ENCODE measurements at places on chromosomes 7 and 10.

DNA sequence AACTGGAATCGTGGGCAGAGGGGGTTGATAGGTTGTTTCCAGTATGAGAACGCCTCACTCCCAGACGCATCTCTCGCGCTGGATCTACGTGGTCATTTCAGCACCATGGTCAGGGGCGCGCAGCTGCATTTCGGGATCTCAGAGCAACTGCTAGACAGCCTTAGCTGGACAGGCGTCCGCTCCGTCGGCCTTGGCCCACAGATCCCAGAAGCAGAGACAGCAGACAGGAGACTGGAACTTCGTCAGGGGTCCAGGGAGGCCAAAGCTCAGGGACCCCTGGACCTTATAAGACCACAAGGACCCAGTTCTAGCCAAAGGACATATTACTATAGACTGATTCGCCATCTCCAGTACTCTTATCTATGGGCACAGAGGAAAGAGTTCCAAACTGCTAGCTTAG lies 5.3 kb downstream of the NEUROG3 start:
- DNase-seq: peak; percentile 58

GRCh38 chr7:48083114-48083830 lies 5.8 kb upstream of the UPP1 start:
- DNase-seq: no peak

DNA sequence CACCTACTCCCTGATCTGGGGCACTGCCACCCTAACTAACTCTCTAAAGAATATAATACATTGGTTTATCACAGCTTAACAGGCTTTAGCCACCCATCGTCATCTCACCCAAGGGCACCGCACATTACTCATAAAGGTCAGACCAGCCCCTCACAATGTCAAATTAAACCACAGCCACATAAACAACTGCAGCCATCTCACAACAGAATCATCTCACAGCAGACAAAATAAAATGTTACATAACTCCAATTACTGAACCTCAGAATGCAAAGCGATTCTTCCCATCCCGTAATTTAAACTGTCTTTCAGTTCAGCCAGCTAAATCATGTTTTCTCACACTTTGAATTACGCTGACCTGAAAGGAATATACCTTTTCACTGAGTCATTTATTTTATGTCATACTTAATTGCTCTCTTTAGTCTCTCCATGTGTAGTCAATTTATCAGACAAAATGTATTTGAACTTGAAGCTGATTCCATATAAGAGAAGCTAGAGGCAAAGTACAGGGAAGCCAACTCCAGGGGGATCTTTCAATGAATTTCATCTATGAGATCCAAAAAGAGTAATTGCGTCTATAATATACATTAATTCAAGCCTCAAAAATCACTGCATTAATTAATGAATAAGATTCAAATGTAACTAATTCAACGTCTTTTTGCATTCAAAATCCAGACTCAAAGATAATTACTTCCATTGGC lies 96.9 kb upstream of the NEBL start:
- DNase-seq: no peak

DNA sequence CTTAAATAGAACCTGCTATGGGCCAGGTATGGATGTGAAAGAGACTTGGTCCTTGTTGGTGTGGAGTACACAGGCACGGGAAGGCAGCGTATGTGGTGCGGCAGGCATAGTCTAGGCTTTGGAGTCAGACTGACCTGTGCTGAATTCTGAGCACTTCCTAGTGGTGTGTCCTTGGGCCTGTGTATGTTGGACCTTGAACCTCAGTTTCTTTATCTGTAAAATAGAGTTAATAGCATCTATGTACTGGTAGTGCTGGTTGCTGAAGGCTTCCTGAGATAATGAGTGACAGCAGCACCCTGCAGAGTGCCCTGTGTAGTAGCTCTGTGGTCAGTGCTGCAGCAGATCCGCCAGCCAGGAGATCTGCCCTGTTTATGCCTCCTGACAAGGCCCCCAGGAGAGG lies 5.3 kb upstream of the SFRP5 start:
- no peak for DNase-seq

GRCh38 chr10:131831561-131831960 lies 69.2 kb upstream of the PPP2R2D start:
- DNase-seq: no peak

GRCh38 chr10:116779076-116779687 lies 36.8 kb upstream of the HSPA12A start:
- DNase-seq: no peak

DNA sequence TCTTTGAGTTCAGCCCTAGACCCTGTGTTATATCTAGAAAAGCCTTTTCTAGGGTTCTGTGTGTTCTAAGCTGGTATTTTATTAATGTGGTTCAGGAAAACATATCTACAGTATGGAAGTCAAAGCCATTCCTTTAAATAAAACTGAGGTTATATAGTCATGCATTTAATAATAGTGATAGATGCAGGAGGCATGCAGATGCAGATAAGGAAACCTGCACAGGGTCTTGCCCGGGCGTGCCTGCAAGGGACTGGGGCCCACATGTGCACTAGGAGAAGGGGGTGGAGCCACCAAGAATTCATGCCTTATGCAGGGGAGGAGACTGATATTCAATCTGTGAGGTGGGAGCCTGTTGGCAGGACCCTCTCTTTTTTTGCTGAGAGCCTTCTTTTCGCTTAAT lies 171.5 kb downstream of the PRPF18 start:
- peak; percentile 20 for DNase-seq
